Stimulated activated CD8-positive, alpha-beta memory T cell treated with anti-CD3 and anti-CD28 coated beads, Interleukin-7, amount 100 ng/mL, for 1 hour (primary cell): ENCODE measurements at places on chromosomes 2 and 18.

DNA sequence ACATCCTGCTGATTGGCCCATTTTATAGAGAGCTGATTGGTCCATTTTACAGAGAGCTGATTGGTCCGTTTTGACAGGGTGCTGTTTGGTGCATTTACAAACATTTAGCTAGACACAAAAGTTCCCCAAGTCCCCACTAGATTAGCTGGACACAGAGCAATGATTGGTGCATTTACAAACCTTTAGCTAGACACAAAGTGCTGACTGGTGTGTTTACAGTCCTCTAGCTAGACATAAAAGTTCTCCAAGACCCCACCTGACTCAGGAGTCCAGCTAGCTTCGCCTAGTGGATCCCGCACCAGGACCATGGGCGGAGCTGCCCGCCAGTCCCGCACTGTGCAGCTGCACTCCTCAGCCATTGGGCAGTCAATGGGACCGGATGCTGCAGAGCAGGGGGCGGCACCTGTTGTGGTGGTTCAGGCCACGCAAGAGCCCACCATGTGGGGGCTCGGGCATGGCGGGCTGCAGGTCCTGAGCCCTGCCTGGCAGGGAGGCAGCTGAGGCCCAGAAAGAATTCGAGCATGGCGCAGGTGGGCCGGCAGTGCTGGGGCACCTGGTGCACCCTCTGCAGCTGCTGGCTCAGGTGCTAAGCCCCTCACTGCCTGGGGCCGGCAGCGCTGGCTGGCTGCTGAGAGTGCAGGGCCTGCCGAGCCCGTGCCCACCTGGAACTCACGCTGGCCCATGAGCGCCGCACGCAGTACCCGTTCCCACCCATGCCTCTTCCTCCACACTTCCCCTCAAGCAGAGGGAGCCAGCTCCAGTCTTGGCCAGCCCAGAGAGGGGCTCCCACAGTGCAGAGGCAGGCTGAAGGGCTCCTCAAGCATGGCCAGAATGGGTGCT is 713.2 kb upstream of the GYPC start:
- DNase-seq: no peak

DNA sequence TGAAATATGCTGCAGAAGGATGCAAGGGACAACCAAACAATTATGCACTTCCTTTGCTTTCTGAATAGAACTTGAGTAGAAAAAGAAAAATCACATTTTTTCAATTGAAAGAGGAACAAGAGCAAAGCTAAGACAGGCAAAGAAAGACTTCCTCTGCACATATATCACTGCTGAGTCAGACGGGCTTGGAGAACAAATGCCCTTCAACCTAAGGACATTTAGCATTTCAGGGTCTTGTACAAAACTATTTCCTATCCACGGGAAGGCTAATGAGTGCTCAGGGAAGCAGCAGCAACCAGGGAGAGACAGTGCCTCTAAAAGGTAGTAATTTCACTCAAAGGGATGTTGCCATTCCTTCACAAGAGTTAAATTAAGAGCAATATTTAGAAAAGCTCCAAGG is 570.0 kb upstream of the GCFC2 start:
- DNase-seq: no peak

DNA sequence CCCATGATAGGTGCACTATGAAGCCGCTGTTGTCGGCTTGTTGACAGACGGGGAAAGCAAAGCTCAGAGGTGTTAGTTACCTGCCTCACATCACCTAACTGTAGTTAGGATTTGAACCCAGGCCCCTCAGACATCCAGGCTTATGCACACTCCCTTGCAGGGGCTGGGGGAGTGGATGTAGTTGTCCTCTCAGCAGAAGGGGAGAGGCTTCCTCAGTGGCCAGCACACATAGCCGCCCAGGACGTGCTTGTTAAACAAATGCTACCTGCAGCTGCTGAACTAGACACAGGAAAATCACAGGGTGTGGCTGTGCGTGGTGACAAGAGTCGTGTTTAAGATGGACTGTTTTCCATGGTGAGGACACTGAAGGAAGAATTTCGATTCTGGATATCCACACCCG is 39.2 kb downstream of the GREB1 start:
- DNase-seq: no peak

GRCh38 chr2:195639238-195639858 is 17.7 kb upstream of the SLC39A10 start:
- no peak for DNase-seq

DNA sequence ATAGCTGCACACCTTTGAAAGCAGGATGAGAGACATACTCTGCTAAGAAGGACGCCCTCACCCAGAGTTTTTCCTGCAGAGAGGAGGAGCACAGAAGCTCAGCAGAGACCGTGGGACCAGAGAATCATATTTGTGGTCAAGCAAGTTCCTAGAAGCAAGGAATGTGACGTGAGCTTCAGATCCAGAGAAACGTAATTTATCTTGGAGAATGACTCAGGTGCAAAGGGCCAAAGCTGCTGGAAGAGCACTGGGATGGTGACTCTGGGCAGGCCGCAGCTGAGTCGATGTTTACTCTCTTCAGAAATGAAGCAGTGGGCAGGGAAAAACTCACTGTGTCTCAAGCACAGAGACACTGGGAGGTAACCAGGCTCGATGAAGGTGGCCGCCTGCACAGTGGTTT is 50.1 kb upstream of the IGFBP2 start:
- no peak for DNase-seq

DNA sequence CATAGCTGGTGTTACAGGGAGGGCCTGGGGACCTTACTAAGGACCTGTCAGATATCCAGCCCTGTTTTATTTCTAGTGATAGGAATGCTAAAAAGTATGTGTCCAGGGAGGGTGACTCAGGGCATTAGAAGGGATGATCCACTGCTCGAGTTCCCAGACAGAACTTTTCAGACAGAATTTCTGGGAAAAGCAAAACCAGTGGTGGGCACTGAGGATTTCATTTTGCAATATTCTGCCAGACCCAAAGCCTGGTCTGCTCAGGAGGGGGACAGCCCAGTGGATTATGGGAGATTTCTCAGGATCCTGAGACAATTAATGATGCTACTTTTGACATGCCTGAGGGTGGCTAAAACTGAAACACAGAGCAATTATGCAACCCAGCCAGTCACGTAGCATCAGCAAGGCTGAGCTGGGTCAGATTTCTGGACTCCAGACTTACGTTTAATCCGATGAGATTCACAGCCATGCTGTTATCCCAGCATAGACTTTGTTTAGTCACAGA is 4.7 kb upstream of the KCNE4 start:
- no peak for DNase-seq

- DNase-seq: no peak
Observed at GRCh38 chr18:57095884-57096283, 51.0 kb upstream of the BOD1L2 start.

DNA sequence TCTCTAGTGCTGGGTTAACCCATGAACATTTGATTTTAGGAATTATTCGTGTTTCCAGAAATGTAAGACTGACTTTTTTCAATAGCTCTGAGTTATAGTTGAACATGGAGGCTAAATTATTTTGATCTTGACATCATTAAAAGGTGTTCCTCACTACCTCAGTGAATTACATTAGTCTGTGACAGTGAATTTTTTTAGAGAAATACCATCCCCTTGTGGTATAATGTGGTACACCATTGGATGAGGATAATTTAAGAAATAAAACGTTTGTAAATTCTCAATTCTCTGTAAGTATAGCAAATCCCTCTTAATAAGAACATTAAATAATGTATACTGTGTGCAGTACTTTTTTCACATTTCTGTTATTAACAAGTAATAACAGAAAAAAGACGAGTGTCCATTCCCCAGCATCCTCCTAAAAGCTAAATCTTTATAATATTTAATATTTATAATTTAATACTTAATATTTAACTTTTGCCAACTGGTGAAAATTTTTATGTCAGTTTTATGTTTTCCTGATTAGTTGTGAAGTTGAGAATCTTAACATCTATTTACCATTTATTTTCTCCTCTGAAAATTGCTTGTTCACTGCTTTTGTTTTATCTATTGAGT is 70.3 kb upstream of the CWC22 start:
- DNase-seq: no peak
